ENCODE measurements at places on chromosomes 16 and 17. TPM values are rescaled to one million over a fixed set of nuclear protein-coding genes. Genes with fewer than 3 reads are reported as not detected.

Gene KRTAP16-1
- total RNA-seq, result not detected

Gene RAI1
- 0.80 TPM for total RNA-seq

Gene UBALD1
- total RNA-seq, result 62.0 TPM

Gene AKAP10
- total RNA-seq, result 24.9 TPM

DNA sequence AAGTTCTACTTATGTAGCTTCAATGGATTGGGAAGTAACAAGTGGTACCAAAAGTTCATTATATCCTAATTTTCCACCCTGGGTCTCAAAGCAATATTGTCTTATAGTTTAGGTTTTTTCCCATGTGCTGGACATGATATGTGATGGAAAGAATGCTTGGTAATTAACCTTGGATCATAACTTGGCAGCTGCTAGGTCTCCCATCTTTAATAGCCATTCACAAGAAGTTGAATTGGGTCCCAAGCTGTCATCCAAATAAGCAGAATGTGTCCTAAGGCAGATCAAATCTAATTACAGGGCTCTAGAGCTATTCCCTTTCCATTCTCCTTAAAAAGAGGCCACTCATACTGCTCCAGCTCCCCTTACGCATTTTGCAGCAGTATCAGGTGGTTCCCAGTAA, 44.7 kb upstream of the KCNJ16 start:
- DNase-seq, result no peak

DNA sequence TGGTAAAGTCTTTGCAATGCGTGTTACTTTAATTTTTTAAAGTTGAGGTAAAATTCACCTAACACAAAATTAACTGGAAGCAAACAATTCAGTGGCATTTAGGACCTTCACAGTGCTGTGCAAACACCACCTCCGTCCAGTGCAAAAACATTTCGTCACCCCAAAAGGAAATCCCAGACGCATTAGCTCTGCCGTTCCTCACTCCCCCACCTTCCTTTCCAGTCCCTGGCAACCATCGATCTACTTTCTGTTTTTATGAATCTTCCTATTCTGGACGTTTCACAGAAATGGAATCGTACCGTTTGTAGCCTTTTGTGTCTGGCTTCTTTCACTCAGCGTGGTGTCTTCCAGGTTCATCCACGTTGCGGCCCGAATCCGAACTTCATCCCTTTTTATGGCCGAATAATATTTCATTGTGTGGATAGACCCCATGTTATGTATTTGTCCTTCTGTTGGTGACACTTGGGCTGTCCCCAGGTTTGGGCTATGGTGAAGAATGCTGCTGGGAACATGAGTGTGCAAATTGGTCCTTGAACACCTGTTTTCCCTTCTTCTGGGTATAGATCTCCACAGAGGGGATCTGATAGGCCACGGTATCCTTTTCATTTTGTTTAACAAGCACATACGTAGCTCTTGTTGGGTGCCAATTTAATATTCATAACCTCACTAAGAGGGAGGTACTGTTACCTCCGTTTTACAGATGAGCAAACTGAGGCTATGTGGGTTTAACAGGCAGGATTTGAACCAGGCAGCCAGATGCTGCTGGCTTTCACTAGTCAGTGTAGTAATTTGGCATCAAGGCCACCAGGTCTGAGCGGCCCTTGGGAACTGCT, 232.0 kb upstream of the GSE1 start:
- DNase-seq, result no peak

- no peak for DNase-seq
These were observed 61.4 kb upstream of the TBX2 start for GRCh38 chr17:61338000-61338798.

- no peak for DNase-seq
These were observed 115.5 kb downstream of the SOCS1 start for GRCh38 chr16:11140466-11140865.

DNA sequence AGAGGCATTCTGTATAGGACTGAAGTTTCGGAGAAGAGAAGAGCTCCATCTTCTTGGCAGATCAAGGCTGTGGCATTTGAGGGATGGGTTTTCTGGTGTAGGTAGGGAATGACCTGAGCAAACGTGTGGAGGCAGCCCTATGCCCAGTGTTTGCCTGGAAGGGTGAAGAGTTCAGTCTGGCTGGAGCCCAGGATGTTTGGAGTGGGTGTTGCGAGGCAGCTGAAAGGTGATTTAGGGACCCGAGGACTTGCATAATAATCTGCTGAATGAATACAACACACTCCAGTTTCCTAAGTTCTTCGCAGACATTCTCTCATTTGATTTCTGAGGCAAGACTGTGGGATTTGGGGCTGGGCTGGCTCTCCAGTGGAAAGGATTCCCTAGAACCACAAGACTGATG, 186.2 kb downstream of the CYLD start:
- no peak for DNase-seq

DNA sequence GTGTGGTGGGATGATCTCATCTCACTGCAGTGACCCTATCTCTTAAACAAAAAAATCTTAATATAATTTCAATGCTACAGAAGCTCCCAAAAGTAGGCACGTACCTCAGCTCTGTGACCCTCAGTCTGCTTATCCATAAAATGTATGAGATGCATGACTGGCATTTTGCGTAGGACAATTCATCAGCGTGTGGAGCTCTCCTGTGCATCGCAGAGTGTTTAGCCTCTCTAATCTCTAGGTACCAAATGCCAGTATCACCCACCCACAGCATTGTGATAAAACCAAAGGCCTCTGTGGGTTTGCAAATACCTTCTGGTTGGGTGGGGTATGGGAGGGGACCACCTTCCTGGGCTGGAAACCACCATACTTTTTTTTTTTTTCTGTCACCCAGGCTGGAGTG, 19.0 kb upstream of the TUBG2 start:
- no peak for DNase-seq

GRCh38 chr17:19713462-19713861, 2.9 kb downstream of the SLC47A2 start:
- no peak for DNase-seq

DNA sequence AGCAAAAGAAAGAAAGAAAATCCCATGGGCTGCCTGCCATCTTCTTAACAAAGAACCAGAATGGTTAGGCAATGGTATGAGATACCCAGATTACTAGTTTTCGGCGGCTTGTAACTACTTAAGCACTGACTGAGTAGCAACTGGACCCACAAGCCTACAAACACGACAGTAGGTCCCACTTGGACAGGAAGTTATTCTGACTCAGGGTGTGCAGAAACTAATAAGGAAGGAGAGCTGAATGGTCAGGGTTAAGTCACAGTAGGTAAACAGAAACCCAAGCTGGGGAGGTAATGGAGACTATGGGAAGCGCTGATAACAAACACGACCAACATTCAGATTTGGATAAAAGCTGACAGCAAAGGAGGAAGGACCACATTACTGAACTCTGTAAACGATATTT, 10.4 kb upstream of the HLF start:
- no peak for DNase-seq

- DNase-seq, result no peak
These were observed 140.4 kb upstream of the CA10 start for GRCh38 chr17:52298881-52299280.

GRCh38 chr16:73131156-73131862, 83.4 kb upstream of the ZFHX3 start:
- DNase-seq, result no peak

GRCh38 chr17:4440021-4440420, 6.3 kb downstream of the SPNS3 start:
- no peak for DNase-seq

- DNase-seq, result no peak
These were observed 860.4 kb upstream of the SOX9 start for GRCh38 chr17:71260366-71260940.

GRCh38 chr17:16910341-16910740, 61.6 kb downstream of the TNFRSF13B start:
- DNase-seq, result peak; percentile 26

DNA sequence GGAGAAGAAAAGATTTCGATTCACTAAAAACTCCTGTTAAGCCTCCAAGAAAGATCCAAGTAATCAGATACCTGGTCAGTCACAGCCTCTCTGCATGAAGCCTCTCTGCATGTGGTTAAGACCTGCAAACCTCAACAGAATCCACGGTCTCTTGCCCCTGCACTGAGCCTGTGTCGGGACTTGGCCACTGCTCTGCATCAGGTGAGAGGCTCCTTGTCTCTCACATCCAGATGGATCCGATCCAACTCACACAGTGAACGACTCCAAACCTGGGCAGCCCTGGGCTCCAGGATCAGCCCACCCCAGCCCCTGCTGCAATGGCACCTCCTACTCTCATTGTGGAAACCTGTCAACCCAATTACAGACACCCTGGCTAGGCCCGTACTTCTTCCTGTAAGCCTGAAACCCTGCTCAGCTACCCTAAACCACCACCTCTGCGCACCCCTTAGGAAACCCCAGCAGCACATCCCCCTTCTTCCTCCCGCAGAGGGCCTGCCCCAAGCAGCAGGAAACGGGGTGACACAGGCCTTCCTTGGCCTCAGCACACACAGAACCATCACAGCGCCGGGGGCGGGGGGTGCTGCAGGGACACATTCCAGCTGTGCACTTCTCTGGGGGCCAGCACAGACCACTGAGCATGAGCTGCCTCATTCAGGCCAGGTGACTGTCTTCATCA, 129.5 kb downstream of the ANKRD11 start:
- no peak for DNase-seq

DNA sequence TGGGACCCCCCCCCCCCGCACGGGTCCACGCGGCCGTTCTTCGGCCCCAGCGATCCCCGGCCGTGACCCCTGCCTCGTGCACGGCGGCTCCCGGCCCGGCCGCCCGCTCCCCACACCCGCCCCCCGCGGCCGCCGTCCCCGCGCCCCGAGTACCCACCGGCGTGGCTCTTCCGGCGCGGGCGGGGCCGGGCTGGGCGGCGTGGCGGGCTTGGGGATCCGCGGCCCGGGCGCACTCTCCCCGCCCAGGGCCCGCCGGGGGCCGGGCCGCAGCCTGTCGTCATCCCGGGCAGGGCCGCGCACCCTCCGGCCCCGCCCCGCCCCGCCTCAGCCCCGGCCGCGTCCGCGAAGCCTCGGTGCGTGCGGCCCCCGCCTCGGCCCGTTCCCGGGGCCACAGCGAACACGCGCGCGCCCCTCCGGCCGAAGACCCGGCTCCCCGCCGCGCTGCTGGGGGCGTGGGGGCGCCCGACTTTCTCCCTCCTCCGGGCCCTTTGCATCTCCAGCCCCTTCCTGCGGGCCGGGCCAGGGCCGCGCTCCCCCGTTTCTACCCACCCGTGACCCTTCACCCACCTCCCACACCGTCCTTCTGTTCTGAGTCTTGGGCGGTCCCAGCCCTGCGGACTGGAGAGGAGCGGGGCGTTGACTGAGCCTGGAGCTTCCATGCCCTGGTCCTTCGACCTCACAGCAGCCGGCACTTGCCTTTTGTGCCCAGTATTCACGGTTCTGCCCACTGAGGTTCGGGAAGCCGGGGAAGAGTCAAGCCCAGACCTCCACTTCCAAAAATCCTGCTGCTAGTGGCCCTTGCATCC, 840 bp downstream of the MYO1C start:
- DNase-seq, result peak; percentile 53

- no peak for DNase-seq
These were observed 22.4 kb upstream of the LGALS9 start for GRCh38 chr17:27608328-27609230.
